ENCODE measurements at places on chromosomes 11 and 22.

DNA sequence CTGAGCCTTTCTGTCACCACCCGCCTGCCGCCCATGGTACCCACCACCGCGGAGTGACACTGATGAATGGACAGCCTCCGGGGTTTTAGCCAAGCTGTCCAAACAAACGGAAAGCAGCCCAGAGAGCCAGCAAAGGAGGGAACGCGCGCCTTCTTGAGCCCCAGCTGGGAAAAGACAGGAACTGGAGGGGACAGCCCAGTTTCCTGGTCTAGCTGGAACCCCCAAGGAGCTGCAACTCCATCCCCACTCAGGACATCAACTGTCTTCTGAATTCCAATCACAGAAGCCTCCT is 33.7 kb downstream of the SHISAL1 start:
- no peak for DNase-seq

GRCh38 chr11:2375964-2376551 is 1.1 kb upstream of the CD81 start:
- no peak for DNase-seq

- no peak for DNase-seq
These were observed 17.5 kb downstream of the TMPRSS6 start for GRCh38 chr22:37091994-37092393.

DNA sequence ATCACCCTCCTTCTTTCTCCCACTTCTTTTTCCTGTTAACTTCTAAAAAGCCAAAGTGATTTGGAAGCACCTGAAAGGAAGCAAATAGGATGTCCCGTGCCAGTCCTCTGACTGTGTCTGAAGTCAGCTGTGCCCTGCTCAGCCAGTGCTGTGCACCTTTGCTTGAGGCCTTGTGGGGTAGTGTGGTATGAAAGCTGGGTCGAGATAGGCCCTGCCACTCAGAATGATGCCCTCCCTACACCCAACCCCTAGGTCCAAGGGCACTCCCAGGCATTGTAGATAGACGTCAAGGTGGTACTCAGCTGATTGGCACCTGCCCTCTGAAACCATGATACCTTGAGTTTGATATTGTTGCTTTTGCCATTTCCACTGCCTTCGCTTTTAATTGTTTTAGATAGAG is 83.6 kb upstream of the RASSF10 start:
- DNase-seq, result no peak

GRCh38 chr22:46148336-46148735 is 2.0 kb upstream of the PPARA start:
- DNase-seq, result peak; percentile 9

DNA sequence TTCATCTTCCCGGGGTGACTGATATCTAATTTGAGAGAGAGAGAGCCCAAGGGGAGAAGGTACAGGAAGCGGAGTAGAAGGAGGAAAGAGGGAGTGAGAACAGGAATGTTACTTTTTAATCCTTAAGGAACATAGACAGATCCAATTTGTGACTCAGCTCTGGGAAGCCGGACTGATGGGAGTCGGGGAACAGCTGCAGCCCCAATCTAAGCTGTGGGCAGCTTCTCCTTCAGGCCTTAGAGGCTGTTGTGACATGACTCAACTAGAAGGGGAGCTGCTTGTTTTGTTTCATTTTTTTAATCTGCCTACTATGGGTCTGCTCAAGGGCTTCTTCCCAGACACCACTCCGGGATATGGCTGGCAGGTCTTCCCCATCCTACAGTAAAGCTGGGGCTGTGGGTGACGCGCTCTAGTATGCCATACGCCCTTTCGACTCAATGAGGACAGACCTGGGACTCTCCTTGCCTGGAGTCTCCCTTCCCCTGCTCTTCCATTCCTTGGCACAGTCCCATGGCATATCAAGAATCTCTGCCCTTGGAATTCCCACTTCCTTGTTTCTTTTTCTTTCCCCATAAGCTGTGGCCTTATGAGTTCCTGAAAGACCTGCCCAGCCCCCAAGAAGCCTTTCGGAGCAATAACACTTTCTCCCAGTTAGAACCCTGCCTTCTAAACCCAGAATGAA is 103.3 kb upstream of the AKIP1 start:
- DNase-seq, result no peak
